ENCODE measurements at places on chromosomes 12 and 14.

GRCh38 chr12:113702836-113703235, 231.2 kb upstream of the LHX5 start:
- DNase-seq, result no peak

- no peak for DNase-seq
Observed at GRCh38 chr14:90831821-90832220, 15.6 kb upstream of the TTC7B start.

DNA sequence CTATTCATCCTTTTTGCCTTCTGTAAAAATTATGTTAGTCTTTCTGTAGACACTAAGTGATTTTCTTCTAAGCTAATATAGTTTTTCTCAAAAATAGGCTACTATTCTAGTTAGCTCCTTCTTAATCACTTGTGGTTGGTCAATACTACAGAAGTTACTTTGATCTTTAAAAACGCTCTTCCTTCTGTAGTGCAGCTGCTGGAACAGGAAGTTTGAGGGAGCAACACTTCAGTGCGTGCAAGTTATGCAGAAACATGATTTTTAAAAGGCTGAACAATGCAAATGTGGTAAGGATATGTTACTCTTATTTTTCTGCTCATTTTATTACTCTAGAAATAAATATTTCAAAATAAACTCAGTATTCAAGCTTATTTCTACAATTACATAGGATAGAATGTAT, 11.1 kb upstream of the RERGL start:
- DNase-seq, result no peak

GRCh38 chr12:130498589-130499385, 161.1 kb downstream of the PIWIL1 start:
- no peak for DNase-seq

GRCh38 chr14:103255555-103255954, 78.5 kb upstream of the EIF5 start:
- DNase-seq, result no peak
